ENCODE measurements at places on chromosomes 6 and 20.

DNA sequence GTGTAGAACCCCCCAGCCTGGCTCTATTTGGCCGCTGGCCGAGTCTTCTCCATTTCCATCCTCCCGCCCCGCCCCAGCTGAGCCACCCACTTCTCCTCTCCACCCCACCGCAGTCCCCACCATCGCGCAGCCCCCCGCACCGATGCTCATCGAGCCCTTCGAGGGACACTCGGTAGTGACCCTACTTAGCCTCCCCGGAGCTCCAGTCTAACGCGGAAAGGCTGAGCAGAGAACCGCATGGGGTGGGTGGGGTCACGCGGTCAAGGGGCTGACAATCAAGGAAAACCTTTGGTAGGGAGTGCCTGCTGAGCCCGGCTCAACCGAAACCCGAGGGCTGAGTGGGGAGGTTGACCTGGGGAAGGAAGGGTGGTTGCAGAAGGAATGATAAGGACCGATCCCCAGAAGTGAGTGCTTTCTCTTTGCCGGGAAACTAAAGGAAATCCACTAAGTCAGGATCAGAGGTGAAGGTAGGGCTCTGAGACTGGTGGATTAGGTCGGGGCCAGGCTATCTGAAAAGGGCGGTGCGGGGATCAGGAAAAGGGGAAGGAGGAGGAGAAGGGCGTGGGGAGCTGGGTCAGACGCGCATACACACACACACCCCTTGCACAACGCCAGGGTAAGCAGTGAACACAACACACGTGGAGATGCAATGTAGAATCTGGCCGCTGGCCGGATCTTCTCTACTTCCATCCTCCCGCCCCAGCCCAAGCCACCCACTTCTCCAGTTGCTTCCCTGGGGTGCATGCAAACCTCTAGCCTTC is 49.8 kb downstream of the CPXM1 start:
- no peak for DNase-seq

DNA sequence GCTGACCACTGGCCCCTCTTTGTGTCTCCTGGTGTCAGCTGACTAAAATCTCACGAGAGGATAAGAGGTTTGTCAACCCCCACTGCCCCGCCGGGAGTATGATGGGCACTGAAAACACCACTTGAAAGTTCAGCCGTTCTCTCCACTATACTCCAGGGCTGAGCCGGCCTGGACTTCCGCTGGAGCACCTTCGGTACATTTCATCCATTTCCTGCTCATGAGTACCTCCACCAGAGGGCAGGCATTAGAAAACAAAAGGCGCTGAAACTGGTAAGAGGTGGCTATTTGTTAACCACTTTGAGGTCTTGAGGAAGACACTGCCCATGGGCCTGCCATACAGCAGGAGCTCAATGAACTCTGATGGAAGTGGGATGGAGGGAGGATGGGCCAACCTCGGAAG is 17.9 kb upstream of the ANKRD60 start:
- DNase-seq = no peak

- no peak for DNase-seq
Measured at GRCh38 chr6:90303039-90303438, 6.4 kb upstream of the BACH2 start.

DNA sequence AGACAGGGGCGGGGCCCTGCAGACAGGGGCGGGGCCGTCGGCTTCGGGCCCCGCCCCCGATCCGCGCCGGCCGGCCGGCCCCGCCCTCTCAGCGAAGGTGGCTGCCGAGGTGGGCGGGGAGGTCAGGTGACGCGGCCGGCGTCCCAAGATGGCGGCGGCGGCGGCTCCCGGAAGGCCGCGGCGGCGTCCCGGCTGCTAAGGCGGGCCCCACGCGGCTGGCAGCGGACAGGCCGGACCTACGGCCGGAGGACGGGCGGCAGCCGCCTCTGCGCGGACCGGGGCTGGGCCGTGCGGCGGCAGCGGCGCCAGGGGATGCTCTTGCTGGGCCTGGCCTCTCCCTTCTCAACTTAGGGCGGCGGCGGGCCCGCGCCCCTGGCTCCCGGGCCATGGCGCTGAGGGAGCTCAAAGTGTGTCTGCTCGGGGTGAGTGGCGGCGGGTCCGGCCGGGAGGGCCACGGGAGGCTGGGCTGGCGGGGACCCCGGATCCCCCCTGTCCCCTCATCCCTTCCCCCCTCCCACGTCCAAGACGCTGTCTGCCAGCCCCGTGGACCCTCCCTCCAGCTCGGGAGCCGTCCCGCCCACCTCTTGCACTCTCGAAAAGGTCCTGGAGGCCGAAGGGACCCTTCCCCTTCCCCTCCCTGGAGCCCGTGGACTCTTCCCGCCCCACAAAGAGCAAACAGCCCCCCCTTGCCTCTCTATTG is at the start of gene RAB22A:
Gene RAB22A, plus strand, starts transcription at position 125 of the 700 bp plus-strand sequence. Its CDS starts 262 bp downstream, at position 387.
- DNase-seq = peak; percentile 82

GRCh38 chr6:33585403-33586107 is 5.5 kb upstream of the BAK1 start:
- DNase-seq = peak; percentile 90

DNA sequence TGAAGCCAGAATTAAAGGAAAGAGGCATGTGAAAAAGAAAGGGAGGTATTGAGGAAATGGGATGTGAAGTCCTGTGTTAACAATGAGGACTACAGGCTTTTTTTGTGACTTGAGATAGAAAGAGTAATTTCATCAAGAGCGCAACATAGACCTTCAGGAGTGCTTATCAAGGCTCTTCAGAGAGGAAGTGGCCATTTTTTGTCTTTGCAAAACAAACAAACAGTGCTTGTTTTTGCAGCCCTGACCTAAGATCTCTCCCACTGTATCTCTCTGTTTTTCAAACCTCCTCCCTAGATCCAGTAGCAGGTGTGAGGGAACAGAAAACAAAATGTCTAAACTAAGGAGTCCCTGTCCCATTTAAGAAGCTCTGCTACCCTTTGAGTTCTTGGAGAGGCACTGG is 710.3 kb upstream of the MARCKS start:
- no peak for DNase-seq

DNA sequence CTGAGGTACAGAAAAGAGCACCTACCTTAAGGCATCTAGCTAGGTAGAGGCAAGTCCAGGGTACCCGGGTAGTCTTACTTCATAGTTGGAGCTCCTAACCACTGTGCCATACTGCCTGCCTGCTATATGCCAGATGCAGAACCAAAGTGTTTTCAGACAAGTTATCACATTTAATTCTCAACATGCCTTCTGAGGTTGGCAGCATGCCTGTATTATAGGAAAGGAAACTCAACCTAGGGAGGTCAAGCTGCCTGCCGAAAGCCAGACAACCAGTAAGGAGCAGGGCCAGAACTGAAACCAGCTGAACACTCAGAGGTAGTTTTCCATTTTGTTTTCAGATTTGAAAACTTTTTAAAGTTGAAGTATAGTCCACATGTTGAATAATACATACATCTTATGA is 5.4 kb downstream of the CTNNBL1 start:
- no peak for DNase-seq

DNA sequence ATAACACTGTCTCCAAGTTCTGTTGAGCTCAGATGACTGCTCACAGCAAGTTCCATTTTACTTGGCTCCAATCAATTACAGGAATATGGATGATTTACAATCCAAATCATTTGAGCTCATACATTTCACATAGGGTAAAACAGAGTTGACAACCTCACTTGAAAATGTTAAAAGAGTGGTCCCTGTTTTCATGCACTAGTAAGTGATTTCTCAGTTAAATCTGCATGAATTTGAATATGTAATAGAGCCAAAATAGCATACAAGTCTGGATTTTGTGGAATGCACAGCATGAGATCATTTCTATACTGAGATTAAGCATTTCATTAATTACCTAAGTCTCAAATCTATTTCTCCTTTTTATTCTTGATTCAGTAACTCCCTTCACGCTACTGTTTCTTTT is 217.6 kb downstream of the SIM1 start:
- no peak for DNase-seq

Measured in CD4-positive, alpha-beta T cell treated with Interleukin-6 for 4 hours (primary cell).